ENCODE measurements at places on chromosomes 16 and 17.

GRCh38 chr17:75344666-75345065, 55.4 kb upstream of the SLC25A19 start:
- DNase-seq = no peak

DNA sequence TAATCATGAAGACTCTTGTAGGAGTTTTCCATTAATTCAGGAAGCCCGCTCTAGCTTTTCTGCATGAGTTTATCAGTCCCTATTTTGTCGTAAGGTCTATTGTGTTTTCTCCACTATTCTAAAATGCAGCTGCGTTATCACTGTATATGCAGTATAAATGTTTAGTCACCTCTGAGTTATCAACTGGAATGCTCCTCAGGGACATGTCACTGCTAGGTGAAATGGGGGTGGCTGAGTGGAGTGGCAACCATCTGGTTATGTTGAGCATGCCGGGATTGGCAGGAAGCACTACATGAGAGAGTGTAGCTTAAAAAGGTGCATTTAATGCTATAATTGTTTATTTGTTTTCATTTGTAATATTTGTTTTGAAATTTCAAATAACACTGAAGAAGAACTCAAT, 285.2 kb upstream of the ELAC2 start:
- no peak for DNase-seq

GRCh38 chr16:67278773-67279295, 498 bp upstream of the PLEKHG4 start:
- no peak for DNase-seq

- no peak for DNase-seq
Measured at GRCh38 chr16:83653785-83654184, 154.0 kb upstream of the HSBP1 start.

DNA sequence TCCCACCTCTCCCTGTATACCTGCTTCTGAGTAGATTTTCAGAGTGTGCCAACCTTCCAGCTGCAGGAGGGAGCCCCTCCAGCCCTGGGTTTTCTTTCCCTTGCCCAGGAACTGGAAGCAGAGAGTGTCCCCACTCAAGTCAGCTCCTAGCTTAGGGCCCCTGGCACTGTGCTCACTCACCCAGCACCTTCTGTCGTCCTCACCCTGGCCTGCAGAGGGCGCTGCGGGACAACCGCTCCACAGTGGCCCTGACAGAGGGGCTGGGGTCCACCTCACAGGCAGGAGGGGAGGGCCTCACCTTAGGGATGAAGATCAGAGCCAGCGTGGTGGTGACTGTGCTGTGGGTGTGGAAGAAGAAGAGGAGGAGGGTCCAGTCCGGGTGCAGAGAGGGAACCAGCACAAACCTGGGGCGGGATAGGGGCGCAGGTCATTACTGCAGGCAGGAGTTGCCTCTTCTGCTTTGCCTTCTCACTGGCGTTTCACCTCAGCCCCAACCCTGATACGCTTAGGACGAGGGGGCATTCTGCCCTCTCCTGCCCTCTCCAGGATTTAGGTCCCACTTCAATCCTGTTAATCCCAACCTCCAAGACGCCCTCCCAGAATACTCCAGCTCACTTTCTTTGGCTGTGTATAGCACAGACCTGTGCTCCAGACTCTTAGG, 10.0 kb downstream of the GPR179 start:
- no peak for DNase-seq

- DNase-seq = no peak
Measured at GRCh38 chr16:9870962-9871361, 311.3 kb downstream of the GRIN2A start.

DNA sequence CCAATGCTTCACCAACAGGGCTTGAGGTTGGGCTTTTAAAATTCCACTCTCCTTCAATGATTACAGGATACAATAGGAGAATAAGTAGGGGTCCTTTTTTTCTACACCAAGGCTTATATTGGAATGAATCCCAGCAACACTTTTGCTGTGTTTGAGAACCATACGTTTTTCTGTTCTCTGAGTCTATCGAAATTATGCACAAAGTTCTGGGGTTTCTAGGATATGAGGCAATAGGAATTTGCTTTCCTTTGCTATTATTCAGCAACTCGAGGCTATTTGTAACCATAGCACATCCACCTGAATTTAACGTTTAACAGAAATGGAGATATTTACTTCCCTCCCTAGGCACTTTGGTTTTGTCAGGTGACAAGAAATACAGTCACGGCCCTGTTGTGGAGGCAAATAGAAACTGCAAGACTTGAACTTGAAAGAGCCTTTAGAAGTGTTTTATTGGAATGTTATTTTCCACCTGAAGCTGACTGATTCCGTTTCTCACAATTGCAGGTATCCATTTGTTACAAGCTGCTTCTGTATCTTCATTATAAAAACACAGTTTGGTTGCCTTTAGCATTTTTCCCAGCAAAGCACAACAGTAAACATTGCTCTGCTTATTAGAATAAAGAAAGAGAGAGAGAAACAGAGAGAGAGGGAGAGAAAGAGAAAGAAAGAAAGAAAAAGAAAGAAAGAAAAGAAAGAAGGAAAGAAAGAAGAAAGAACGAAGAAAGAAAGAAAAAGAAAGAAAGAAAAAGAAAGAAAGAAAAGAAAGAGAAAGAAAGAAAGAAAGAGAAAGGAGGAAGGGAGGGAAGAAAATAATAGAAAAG, 109.6 kb downstream of the HS3ST3A1 start:
- no peak for DNase-seq

- no peak for DNase-seq
Measured at GRCh38 chr17:72602517-72603419, 481.9 kb downstream of the SOX9 start.

- peak; percentile 79 for DNase-seq
Measured at GRCh38 chr17:46194393-46195216, 1.4 kb upstream of the KANSL1 start.

DNA sequence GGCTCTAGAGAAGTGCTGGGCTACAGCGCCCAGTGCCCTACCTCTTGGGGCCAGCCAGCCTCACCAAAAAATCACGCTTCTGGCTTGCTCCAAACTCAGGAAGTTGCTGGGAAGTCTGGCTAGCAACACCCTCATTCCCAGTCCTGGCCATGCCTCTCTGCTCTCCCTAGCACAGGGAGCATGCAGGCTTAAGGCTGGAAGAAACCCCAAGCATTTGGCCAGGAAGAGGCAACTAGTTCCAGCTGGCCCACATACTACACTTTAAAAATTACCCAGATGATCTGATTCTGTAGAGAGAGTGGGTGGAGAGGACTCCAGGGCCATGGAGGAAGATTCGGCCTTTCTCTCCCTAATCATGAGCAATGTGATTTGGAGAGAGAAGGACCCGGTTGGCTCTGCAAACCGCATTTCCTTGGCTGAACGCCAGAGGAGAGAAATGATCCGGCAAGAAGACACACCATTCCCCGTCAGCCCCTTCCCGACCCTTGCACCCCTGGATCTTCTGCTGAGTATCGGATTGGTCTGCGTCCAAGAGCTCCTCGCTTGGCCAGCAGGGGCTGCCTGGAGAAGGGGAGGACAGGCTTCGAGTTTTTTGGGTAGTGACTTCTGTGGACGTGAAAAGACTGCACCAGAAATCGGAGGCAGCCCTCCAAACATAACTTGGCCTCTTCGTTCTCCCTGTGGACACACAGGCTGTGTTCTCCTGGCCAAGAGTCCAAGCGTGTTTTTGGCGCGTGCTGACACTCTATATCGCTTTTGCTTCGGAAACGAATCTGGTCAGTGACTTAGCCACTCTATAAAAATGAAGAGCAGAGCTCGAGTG, 406.3 kb downstream of the WWOX start:
- DNase-seq = no peak

GRCh38 chr17:77509599-77509998, 368.8 kb downstream of the SEC14L1 start:
- no peak for DNase-seq

GRCh38 chr17:13001991-13002615, 15.7 kb downstream of the ELAC2 start:
- no peak for DNase-seq

GRCh38 chr17:40327735-40328385, 18.9 kb downstream of the RARA start:
- DNase-seq = no peak

GRCh38 chr17:42841975-42842685, 2.2 kb upstream of the AOC2 start:
- no peak for DNase-seq

- DNase-seq = no peak
Measured at GRCh38 chr17:33447090-33447489, 154.0 kb upstream of the ASIC2 start.

- no peak for DNase-seq
Measured at GRCh38 chr17:29571486-29571882, 3.0 kb downstream of the TP53I13 start.

- no peak for DNase-seq
Measured at GRCh38 chr17:15945527-15946191, 729 bp downstream of the ADORA2B start.

GRCh38 chr16:84753412-84754326, 53.9 kb downstream of the USP10 start:
- no peak for DNase-seq

DNA sequence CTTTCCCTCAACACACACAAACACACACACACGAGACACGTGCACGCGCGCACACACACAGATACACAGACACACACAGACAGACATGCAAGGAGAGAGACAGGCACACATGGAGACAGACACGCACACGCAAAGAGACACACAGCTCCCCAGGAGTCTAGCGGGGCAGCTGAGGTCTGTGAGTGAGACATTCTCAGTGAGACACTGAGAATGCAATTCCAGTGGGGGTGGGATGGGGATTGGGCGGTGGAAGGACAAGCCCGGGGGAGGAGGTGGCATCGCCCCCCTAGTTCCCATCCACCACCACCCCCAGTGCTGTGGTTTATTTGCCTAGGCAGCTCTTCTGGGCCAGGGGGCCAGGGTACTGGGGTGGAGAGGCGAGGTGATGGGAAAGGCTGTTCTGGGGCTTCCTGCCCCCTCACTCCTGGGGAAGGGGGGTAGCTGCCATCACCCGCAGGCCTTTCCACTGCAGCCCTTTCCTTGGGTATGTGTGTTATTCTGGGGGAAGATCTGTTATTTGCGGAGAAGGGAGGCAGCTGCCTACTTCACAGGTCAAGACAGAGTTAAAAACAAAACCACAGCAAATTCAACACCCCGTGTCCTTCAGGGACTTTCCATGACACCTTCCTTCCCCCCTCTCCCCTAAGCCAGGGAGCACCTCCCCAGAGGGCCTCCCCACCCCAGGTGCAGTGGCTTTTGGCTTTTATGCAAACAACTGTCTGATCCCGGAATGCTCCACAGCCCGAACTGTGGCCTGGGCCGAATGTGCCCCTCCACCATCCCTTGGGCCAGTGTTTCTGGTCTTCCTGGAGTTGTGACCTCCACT, 18.0 kb downstream of the GRB7 start:
- no peak for DNase-seq

DNA sequence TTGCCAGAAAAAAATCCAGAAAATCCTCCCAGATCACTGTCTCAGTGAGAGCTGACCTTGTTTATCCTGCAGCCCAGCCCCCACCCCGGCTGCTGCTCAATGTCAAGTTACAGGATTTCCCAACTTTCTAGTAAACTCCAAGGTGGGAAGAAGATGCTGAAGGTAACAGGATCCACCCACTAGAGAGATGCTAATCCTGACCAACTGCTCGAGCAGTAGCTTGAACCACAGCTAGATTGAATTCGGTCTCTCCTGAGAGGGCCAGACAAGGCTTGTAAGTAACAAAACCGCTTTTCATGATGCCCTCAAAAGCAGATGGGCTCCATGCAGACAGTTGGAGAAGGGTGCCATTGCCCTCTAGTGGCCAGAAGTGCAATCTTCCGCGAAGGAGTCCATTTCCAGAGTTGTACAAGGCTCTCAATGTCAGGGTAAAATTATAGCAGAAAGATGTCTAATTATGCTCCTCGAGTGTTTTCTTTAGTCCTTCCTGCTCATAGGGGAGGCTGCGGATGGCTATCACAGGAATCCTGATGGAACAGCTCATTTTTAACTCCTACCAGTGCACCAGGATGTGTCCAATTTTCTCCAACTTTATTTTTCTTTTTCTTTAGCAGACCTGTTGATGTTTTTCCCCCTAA, 3.9 kb downstream of the CDH11 start:
- DNase-seq = no peak

DNA sequence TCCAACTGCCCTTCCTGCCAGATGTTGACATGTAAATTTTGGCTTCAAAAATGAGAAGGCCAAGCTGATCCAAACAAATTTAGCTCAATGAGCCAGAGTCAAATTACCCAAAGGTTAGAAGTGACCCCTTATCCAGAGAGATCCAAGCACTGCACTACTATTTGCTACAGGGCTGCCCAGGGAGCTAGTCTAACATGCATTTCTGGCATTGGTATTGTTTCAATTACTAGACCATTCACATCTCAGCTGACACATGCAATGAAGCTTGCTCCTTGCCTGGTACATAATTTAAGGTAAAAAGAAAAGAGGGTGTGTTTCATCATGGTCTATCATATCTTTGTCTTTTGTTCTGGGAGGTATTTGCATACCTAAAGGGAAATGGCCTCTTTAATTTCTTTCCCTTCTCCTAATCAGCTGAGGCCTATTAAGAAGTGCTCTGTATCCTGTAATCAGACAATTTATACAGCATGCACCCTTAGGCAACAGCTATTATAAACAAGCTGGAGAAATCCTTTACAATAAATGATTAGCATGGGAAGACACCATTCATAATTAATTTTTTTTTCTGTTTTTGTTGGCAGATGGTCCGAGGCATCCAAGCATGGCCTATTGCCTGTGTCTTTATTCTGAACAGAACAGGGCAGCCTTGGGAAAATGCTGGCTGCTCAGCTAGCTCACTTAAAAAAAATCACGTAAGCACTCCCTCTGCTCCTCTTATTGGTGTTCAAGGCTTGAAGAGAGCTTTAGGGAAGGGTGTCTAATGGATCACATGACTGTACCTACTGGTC, 161.5 kb upstream of the SALL1 start:
- no peak for DNase-seq

- no peak for DNase-seq
Measured at GRCh38 chr17:18185391-18185790, 1.8 kb downstream of the ALKBH5 start.

DNA sequence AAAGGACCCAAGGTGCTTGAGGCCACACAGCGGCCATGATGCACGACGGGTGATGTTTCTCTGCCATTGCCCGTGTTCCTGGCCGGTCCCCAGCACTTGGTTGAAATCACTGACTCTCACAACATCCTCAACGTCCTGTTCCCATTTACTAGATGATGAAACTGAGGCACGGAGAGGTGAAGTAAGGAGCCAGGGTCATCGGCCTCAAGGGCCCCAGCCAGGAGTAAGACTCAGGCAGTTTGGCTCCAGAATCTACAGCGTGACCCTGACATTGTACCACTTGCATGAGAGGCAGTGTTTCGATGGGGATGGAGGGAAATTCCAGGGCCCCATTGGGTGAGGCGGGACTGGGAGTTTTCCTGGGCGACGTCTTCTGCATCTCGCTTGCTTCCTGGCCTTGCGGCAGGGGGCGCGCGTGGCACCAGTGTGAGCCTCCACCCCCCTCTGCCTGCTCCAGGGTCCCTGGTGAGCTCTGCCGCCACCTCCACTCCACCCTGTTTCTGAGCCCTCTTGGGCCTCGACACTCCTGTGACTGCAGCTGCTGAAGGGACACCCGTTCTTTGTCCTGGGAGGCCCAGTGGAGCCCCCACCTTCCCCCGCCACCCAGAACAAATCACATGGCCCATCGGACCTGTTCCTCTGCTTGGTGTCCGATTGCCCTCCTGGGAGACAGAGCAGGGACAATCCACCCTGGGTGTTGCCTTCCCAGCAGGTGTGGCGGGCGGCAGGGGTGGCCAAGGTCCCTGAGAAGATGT, 133.0 kb upstream of the GSE1 start:
- no peak for DNase-seq

Data from SW 1271 (cell line).